ENCODE measurements at places on chromosomes 5 and 9.

DNA sequence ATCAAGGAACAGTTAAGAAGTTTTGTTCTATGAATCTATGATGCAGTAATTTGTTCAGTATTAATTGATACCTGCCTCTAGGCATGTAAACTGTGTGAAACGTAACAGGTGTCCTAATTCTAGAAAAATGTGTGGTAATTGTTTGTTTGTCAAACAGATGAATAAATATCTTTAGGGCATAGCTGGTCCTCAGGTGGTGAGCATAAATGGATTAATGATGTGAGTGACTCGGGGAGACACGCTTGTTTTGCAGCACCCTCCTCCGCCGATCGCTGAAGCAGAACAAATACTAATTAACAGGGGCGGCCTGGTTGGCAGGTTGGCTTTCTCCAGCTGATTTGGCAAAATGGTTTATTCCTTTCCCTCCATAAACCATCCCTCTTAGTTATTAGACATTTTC is 88.8 kb downstream of the TLE4 start:
- DNase-seq = no peak

DNA sequence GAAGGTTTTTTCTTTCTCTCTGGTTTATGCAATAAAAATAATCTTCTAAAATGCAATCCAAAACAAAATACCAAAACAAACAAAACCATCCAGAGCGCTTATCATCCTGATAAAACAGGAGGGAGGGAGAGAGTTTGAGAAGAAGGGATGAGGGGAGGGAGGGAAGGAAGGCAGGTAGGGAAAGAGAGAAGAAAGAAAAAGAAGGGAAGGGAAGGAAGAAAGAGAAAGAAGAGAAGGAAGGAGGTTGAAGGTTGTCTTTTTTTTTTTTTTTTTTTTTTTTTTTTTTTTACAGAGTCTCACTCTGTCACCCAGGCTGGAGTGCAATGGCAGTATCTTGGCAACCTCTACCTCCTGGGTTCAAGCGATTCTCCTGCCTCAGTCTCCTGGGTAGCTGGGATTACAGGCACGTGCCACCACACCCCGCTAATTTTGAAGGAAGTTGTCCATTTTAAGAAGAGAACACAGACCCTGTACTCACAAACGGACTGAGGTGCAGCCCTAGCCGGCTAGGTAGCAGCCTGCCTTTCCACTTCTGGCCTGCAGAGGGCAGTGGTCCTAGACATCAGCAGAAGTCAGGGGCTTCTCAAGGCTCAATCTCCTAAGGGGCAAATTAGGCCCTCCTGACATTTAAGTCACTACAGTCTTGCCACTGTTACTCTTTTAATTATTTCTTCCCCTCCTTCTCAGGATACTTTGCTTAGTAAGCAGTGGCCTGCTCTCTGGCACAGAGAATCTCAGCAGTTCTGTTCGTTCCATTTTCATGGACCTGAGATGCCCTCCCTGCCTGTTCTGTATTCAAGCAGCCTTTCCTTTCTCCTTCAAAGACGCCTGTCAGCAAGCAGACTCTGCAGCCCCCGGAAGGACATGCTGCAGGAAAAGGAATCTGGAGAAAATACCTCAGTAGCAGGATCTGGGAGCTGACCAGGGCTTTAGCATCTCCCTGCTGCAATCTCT is 76.4 kb downstream of the EPB41L4B start:
- peak; percentile 85 for DNase-seq

DNA sequence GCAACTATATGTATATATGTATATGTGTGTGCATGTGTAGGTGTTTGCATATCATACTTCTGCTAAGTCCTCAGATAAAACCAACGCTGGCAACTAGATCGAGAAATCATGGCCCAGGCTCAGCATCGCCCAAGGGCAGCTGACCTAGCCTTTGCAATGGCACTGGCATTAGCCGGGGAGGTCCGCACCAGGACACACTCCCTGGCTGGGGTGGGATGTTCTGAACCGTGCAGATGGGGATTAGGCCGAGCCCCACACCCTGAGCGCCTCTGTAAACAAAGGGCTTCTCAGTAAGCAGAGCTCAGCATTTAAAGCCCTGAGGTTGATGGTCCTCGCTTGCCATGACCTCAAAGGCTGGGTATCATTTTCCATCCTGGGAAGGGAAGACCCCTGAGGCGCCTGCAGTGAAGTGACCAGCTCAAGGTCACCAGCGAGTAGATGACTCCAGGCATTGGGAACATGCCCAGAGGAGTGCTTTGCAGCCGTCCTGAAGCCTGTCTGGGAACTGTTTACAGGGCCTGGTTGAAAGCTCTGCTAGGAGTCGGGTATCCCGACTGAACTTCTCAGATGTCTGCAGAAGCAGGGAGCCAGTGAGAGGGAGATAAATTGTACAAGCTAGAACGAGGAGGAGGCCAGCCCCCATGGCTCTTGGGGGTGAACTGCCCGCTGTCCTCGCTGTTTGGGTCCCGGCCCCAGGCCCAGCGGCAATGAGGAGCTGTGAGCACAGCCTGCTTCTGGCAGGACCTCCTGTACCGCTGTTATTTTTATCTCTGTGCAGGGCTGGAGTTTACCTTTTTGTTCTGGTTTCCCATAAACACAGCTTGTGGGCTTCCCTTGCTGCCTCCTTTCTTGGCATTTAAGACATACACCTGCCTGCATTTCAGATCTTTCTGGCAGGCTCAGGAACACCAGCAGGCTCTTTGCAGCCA is 18.4 kb downstream of the GADD45G start:
- DNase-seq = no peak

- peak; percentile 23 for DNase-seq
Observed at GRCh38 chr9:9790216-9790872, 822.5 kb downstream of the PTPRD start.
